ENCODE measurements at places on chromosomes 2 and 18.

DNA sequence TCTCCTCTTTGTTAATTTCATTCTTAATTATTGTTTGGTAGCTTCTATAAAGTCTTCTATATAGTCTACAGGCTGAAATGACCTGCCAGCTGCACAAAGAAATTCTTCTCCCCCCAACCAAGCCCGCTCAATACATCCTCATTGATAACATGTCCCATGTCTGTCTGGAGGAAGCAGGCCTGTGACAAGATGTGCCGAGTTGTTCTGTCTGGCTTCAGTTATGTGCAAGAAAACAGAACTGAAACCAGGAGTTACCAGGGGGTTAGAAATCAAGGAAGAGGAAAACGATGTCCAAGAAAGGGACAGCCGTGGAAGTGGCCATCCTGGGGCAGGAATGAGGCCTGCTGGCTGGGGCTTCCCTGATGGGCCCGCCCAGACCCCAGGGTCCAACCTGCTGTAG lies 57.6 kb downstream of the MTCL1 start:
- no peak for DNase-seq

DNA sequence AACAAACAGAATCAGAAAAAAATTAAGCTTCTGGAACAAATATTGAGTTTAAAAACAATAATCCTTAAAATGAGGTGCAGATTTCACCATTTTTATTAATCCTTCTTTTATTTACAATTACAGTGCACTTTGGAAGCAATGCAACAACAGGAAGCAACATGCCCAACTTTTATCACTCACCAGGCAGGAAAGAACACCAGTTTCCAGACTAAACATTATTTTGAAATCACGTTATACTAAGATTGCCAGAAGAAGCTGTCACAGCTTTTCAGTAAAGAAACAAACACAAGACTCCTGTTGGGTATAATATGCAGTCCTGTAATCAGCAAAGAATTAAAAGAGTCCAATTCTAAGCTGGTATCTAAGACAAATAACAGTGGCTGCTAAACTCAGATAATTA lies 137.9 kb upstream of the ZC3H15 start:
- DNase-seq, result no peak

DNA sequence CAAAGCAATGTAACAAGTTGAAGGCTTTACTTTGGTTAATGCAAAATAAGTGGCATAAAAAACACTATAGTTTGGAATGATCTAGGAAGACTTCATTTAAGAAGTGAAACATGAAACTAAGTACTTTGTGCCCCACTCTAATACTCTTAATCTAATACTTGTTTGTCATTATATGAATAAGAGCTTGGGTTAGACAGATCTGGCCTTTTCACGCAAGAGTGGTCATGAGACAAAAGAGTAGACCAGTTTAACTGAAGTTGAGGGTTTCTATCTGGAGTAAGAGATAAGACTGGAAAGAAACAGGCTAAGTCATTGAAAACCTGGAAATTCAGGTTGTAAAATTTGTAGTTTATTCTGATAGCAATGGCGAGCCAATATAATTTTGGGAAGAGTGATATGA lies 2.8 kb downstream of the SLC30A6 start:
- no peak for DNase-seq

DNA sequence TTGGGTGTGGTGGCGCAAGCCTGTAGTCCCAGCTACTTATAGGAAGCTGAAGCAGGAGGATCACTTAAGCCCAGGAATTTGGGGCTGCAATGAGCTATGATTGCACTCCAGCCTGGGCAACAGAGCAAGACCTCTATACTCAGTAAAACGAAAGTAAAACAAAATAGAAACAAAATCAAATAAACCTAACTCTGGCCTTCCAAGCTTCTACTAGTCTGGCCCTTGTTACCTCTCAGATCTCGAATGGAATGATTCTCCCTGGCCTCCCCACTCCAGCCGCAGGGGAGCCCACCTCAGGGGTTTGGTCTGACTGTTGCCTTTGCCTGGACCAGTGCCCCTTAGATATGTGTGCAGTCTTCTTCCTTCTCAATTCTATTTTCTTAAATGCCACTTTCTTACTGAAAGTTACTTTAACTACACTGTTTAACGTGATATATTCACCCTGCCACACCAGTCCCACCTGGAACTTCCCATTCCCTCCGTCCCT lies 160.0 kb upstream of the GCFC2 start:
- DNase-seq, result no peak

DNA sequence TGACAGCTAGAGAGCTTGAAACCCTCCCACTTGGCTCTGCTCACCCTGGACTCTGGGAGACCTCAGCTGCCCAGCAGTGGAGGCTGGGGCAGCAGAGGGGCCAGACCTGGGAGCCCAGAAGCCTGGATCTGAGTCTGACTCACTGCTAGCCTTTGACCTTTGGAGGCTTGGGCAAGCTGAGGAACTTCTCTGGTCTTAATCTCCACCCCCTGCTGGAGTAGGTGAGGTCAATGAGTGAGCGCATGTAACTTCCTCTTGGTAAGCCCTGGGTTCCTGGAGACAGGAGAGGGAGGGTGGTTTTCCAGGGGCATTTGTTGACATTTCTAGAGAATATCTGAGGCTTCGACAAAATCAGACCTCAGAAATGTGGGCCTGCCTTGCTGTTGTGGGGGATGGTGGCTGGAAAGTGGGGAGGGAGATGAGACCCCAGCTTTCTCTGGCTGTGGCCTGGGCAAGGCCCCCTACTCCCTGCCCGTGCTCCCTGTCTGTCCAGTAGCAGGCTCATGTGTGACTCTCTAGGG lies 73.0 kb upstream of the YWHAQ start:
- DNase-seq, result no peak

- no peak for DNase-seq
Measured at GRCh38 chr18:3848316-3848715, 398.3 kb downstream of the TGIF1 start.

DNA sequence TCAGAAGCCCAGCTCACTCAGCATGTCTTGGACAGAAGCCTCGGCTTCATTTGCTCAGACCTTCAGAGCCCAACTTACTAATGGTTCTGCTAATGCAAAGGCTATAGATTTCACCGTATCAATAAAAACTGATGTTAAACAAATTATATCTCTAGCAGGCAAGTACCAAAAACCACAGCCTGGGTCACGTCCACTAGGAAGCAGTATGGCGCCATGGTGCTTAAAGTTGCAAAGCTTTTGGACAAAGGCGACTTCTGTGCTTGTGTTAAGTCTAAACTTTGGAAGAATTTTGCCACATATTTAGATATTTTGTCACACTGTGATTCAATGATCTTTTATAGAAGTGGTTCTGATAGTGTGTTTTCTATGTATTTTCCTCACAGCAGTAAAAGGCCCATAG lies 276.8 kb upstream of the PARD3B start:
- DNase-seq, result no peak

GRCh38 chr2:167534443-167534842 lies 646.2 kb downstream of the XIRP2 start:
- DNase-seq, result no peak

GRCh38 chr2:103164748-103165147 lies 402.9 kb downstream of the TMEM182 start:
- DNase-seq, result no peak

DNA sequence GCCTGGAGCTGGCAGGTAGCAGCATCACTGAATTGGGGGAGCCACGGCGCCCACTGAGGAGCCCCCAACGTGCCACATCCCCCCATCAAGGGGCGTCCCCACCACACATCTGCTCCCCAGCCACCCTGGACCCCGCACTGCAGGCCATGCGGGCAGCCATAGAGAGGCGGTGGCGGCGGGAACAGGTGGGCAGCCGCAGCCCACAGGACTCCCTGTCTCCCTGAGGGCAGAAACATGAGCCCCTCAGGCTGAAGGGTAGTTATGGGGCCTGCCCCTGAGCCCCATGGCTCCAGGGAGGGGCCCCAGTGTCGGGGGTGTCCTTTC lies 26.6 kb downstream of the CROCC2 start:
- no peak for DNase-seq

- DNase-seq, result no peak
Measured at GRCh38 chr2:180739070-180739469, 241.3 kb upstream of the UBE2E3 start.

Measured in CD4-positive, alpha-beta T cell treated with Interleukin-6 at 100 ng/mL for 8 hours (primary cell).